ENCODE measurements at places on chromosomes 3 and 15.

DNA sequence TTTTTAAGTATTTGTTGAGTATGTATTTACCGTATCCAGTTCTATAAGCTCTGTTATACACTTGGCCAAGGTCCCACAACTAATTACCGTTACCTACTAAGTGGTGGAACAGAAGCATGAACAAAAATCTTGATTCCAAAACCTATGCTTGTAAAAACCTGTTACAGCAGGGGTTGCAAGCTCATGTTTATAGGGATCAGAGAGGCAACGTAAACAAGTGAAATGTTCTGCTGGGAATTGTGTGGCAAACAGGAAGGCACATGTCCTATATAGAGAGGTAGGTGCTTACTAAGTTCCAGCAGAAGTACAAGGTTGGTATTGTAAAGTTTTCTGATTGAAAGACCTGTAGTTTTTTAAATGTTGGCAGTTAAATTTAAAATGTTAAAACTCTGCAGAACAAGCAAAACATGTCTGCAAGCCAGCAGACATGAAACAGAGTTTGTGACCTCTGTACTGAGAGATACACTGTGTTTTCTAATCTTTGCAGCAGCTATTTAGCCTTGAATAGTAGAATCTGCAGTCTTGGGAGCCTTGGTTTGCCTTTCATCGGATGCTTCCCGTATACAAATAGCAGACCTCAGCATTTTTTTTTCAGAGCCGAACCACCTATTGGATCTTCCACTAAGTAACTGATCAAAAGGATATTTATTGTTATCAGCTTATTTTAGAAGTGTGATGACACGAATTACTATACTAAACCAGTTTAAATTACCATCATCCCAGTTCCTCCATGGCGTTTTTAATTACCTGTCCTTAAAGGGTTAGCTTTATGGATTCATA lies 11.4 kb downstream of the IREB2 start:
- DNase-seq = no peak

GRCh38 chr3:197465996-197466549 lies 89.7 kb downstream of the BDH1 start:
- no peak for DNase-seq

DNA sequence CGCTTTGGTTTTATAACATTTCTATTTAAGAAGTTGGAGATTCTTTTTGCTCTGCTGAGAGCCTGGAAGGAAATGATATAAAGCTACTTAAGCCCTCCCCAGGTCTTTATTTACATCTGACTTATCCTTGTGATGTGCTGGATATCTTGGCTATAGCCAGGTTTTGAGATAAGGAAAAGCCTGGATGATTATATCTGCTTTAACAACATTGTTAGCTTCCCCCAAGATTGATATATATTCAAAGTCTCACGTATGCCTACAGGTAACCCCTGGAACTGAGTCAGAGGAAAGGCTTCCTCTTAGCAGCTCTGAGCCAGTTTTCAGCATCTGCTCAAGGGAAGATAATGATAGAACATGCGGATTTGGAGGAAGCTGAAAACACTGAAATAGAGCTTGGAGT lies 61.5 kb upstream of the CRBN start:
- no peak for DNase-seq

DNA sequence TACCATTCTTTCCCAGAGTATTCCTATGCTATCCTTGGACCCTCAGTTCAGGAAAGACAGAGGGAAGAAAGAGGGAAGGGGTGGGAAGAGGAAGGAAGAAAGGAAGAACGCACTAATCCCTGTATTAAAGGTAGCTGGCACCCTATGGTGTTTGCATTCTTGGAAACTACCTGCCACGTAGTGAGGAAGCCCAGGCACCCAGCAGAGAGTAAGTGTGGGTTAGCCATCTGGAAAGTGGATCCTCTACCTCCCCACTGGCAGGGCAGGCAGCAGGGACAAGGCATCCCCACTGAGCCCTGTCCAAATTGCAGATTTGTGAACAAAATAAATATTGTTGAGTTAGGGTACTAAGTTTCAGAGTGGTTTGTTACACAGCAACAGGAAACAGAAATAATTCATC lies 8.8 kb downstream of the RBP1 start:
- DNase-seq = no peak

DNA sequence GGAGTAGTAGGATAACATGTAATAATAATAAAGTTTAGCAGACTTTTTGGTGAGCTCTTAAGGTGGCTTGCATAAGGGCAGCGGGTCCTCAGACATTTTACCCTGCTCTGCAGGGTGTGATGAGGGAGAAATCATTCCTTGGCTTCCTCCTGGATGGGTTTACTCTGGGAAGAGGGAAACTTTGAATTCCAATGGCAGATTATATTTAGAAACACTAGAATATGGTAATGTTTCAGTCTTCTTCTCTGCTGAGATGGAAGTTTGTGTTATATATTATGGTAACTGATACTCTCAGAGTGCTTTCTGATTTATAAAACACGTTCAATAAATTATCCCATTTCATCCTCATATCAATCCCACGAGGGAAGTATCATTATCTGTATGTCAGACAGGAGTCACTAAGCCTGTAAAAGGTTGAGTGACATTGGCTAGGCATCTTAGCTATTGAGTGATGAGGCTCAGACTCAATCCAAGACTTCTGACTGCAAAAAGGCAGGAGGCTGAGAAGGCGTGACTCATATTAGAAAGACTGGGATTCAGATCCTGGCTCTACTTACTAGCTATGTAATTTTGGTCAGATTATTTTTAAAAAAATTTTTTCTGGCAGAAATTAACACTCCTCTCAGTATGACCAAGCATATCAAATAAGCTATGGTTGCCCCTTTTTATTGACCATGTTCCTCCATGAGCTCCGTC lies 19.3 kb downstream of the PDIA5 start:
- no peak for DNase-seq

GRCh38 chr3:43423142-43423541 lies 136.8 kb downstream of the SNRK start:
- DNase-seq = no peak

DNA sequence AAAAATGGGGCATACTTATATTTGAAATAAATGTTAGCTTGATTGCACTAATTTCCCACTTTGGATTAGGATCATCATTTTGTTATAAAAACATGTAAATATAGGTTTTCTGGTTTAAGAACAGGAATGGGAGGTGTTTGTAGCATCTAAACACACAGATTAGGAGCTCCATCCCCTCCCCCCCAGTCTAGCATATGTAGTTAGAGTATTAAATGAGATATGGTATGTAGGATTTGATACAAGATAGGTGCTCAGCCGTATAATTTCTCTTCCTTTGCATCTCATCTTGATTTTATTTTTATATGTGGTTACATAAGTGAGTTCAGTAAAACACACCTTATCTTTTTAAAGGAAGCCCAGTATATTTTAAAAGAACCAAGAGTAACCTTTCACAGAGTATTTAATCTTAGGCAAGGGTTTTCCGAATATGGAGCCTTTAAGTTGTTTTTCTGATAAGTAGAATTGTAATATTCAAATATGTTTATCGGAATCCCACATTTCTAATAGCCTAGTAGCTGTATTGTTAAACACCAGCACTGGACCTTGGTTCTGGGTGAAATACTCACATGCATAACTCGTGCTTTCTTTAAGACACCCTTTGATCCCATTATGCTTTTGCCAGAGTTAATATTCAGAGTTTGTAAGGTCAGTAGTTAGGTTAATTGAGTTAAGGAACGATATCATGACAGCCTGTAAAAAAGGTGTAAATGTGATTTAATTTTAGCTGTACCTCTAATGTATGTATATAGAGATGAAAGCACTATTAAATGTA lies 2.3 kb downstream of the SLC25A36 start:
- no peak for DNase-seq

DNA sequence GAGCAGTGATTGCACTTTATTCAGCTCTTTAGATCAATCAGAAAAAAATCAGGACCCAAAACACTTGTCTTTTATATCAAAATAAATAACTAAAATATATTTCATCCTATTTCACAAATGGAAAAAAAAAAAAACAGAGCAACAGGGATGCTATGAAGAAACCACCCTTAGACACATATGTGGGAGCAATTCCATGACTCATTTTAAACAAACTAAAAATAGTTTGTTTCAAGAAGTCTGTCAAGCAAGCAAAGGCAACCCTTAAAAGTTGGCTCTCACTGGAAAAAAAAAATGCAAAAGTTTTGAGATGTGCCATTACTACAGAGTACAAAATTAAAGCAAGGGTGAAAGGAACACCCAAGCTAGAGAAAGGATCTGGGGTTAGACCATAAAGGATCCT lies 5.7 kb downstream of the ATP13A3 start:
- no peak for DNase-seq

DNA sequence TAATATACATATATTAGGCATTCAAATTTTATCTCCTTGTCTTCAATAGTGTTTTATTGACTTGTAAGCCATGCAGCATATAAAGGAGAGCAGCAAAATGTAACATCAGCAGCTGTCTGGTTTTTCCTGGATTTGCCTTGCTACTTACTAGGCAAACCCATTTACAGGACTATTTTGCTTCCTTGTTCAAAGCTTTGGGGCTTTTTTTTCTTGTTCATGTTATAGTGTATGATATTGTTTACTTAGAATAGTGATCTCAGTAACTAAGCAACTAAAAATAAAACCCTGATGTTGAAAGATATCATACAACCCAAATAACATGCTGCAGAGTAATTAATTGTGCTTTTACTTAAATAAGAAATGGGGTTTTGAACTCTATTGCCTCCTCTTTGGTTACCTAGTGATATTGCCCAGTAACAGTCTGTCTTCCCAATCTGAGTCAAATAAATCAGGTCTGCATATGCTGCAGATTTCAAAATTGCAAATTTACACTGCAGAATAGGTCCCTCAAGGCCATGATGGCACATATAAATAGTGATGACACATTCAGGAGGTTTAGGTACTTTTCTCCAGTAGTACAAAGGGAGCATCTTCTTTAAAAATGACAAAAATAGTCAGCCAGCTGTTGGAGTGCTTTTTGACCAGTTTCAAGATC lies 578.1 kb upstream of the NECTIN3 start:
- no peak for DNase-seq

DNA sequence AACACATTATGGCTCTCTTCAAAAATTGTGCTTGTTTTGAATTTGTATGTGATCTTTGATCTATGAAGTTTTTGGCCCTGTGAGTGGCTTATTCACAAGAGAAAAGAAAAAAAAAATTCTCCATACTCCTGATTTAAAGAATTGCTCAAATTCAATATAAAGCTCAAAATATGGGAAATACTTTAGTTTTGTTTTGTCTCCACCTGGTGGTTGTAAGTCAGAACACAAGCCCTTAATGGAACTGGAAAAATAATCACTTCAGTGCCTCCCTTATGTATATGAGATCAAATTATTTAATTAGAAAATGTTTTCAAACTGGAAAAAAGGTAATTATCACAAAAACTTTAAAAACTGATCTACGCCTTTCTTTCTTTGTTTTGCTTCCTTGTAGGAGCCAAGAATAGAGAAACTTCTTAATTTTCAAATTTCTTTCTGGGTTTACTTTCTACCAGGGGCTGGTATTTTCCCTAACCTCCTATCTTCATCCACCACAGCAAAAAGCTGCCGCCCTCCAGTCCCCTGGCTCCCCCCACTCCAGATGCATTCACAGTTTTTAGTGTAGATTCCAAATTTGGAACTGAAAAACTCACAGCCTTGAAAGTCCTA lies 50.6 kb downstream of the SERP1 start:
- no peak for DNase-seq

DNA sequence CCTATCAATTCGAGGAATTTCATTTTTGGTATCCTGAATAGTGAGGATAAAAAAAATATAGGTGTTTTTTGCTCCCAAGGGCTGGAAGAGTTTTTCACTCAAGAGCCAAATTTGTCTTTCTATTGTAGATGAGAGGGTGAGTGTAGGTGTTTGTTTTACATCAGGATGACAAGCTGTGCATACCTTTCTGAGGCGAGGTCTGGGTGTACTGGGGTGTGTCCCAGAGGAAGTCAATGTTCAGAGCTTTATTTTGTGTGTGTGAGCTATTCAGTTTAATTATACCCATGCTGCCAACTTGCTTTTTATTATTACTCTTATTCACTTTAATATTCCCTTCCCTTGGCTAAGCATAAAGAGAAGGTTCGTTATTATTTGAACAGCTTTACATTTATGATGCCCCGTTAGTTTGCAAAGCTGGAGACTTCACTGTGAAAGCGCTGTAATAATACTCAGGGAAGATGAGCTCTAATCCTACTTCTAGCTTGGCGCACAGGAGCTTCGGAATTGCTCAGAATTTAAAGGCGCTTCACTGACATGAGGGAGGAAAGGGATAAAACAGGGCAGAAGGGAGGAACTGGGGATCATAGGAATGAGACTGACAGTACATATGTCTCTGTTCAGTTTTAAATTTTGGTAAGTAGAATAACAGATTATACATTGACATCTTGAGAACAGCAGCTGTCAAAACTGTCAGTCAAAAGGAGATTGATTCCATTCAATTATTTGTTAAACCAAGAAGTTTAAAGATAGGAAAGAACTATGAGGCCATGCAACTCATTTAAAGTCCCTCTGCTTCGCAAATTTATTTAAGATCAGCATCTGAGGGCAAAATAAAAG lies 117.7 kb upstream of the TP63 start:
- DNase-seq = no peak

- DNase-seq = no peak
Observed at GRCh38 chr3:166837535-166837934, 542.6 kb downstream of the ZBBX start.

DNA sequence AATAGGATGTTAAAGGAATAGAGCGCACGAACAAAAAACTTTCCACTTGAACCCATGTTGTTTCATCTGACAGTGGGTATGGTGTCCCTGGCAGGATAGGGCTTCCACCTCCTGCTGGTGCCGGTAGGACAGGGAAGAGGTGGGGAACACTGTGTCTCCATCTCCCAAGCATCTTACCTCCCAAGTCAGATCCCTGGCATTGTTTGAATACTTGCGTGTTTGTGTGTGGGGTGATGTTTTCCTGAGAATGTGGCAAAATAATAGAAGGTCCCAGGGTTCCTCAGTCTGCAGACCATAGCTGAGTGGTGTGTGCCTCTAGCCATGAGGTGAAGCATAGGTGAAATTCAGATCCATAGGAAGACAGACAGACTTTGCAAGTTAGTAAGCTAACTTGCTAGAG lies 119.4 kb downstream of the IGF1R start:
- no peak for DNase-seq

DNA sequence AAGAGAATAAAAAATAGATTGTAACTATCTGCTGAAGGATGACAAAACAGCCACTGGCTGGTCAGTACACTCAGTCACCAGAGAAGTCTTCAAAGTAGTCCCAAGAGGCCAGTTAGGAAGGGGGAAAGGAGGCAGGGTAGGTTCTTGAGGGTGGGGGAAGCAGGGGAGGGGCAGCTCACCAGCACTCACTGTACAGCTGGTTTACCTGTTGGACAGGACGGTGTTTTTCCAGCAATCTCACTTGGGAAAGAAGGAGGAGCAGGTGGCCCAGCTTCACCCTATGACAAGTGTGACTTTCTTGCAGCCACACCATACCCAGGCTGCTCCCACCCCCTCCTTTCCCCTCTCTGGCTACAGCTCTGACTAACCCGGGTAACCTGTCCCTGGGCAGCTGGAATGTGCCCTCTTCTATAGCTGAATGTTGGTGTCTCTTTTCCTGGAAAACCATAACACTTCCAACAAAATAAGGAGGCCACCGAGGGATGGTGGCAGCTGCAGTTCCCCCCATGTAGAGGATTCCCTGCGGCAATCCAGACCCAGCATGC lies 203.4 kb upstream of the NSMCE3 start:
- DNase-seq = no peak

GRCh38 chr3:13896473-13897154 lies 16.7 kb upstream of the WNT7A start:
- peak; percentile 20 for DNase-seq

Data from stimulated activated CD4-positive, alpha-beta T cell treated with anti-CD3 and anti-CD28 coated beads, Interleukin-4, amount 100 ng/mL, for 4 hours (primary cell).